Left kidney (tissue), 8 donors: ENCODE measurements at places on chromosomes 2 and 18. TPM values are rescaled to one million over a fixed set of nuclear protein-coding genes. Genes with fewer than 3 reads are reported as not detected.

Gene GALNT3
- 20.2 TPM for polyA plus RNA-seq

DNA sequence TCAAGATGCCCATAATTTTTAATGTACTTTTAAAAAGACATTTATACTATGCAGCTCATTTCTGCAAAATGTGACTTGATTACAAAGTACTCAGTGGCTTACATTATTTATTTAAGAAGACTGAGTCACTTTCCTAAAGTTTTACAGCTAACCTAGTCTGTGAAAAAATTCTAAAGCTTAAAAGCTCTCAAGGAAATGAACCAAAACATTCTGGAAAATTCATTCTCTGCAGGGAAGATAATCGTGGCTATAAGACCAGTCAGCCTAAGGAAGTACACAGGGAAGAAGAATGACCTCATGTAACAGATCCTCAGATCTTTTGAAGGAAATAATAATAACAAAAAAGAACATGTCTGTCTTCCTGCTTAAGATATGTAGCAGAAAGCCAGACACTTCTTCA lies 232.1 kb upstream of the STK17B start:
- no peak for DNase-seq

Gene ANKRD30B
- 0.62 TPM for polyA plus RNA-seq

GRCh38 chr2:23523373-23524260 lies 138.6 kb downstream of the KLHL29 start:
- DNase-seq, result no peak

Gene ANKRD62
- polyA plus RNA-seq, result 0.10 TPM

DNA sequence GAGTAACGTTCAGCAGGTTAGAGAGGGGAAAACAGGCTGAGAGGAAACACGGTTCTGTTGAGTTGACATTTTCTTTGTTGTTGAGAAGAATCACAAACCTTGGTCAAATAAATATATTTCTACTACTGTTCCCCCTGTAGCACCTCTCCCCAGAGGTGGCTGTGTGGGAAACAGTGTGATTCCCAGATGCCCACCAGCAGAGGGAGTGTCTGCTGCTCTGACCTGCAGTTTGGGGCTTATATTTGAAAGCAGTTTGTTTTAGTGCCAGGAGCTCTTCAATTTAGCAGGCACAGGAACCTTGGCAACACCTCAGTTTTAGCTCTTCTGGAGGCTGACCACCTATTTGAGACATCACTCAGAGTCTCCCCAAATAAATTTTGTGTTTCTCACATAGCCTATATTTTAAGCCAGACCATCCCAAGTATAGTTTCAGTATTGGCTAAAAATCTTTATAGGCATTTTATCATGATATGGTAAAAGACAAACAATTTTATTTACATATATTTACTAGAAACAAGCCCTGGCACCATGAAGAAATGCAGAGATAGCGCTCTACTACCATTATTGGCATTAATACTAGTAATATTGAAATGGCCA lies 75.7 kb downstream of the PIK3C3 start:
- DNase-seq, result no peak

Gene ARHGAP15
- 3.7 TPM for polyA plus RNA-seq

Gene CD207
- not detected for polyA plus RNA-seq

DNA sequence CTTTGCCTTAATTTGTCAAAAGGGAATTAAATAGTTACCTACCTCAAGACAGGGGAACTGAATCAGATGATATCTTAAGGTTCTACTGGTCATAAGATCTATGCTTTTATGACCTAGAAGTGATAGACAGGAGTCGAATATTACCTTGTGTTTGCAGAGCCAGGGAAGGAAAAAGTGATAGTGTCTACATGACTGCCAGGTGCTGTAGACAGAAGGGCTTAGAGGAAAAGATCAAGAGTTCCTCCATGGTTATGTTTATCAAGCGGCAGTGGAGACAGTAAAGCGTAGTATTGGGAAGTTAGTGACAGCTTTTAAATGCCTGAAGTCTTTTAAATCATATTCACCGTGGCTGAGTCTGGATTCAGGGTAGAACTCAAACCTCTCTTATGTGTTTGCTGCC lies 11.9 kb downstream of the CRIM1 start:
- no peak for DNase-seq

Gene GREB1
- 22.5 TPM for polyA plus RNA-seq

- DNase-seq, result peak; percentile 6
Observed at GRCh38 chr2:159677654-159678053, 34.7 kb upstream of the MARCHF7 start.

DNA sequence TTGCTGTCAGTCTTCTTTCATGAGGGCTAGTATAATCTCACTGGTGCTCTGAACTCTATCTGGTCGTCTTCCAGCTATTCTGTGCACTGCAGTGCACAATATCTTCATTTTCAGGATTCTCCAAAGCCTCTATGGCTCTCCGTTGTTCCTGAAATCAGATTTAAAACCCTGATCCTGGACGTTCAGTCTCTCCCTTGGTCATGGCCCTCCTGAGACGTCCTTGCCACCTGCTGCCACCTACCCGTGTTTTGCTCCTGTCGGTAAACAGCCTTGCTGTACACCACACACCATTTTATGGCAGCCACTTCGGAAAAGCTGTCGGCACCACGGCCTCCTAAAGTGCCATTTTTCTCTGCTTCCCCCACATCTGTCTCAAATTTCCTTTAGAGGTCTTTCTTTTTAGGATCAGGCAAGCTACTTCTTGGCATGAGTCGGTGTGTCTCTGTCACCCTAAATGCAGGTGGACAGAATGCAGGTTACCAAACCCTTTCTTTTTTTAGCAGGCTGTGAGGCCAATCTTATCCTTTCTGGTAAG lies 170.0 kb downstream of the HRH4 start:
- DNase-seq, result peak; percentile 10

DNA sequence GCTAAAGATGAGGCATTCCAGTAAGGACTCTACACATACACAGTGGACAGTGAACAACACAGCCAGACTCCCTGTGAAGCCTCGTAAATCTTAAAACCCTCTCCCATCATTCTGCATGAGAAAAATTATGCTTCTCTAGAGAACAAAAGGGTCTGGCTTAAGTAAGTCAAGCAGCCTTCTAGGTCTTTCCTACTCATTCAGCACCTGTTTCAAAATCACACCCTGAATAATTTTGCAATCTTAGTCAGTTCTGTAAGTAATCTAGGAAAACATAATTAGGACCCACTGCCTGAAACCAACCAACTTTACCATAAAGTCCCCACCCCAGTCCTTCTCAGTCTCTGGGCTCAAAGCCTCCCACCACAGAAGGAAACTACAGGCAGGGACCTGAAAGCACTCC lies 19.7 kb downstream of the IAH1 start:
- no peak for DNase-seq

- DNase-seq, result no peak
Observed at GRCh38 chr2:142286618-142287017, 155.8 kb upstream of the LRP1B start.

Gene IL1RL1
- polyA plus RNA-seq, result 0.48 TPM

DNA sequence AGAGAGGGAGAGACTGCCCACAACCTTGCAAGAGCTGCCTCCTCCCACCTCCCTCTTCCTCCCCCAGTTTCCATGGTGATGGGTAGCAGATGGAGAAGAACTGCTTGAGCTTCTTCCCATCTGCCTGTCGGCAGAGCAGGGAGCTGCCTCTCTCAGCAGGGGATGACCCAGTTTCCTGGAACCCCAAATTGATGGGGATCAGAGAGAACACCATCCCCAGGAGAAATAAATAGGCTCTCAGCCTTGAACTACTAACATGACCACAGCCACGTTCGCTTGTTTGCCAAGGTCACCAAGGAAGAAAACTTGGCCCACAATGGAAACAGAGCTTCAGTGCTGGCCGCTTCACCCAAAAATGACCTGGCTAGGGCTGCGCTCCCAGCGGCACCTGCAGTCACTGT lies 82.2 kb downstream of the ADD2 start:
- DNase-seq, result no peak

Gene ZAP70
- 2.2 TPM for polyA plus RNA-seq

Gene CCDC102B
- 8.8 TPM for polyA plus RNA-seq

Gene IMPA2
- 94.5 TPM for polyA plus RNA-seq

Gene SCG2
- polyA plus RNA-seq, result 0.75 TPM

DNA sequence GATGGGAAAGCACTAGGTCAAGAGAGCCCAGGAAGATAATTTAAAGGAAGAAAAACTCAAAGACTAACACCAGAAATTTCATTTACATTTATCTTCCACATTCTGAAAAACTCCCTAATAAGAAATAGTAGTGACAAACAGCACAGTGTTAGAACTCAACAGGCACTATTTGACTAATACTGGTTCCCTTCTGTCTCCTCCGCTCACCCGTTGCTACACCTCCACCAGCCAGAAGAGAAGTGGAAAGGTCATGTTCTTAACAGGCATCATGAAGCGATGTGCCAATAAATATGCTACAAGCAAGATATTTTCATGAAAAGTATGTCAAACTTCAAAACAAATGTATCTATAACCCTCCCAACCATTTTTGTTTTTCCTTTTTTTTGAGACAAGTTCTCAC lies 5.7 kb downstream of the ROCK1 start:
- no peak for DNase-seq

GRCh38 chr2:119216994-119217393 lies 6.6 kb upstream of the STEAP3 start:
- DNase-seq, result no peak

Gene SPP2
- polyA plus RNA-seq, result not detected

Gene ALPP
- not detected for polyA plus RNA-seq

- no peak for DNase-seq
Observed at GRCh38 chr2:10501980-10502802, 54.1 kb upstream of the ODC1 start.

DNA sequence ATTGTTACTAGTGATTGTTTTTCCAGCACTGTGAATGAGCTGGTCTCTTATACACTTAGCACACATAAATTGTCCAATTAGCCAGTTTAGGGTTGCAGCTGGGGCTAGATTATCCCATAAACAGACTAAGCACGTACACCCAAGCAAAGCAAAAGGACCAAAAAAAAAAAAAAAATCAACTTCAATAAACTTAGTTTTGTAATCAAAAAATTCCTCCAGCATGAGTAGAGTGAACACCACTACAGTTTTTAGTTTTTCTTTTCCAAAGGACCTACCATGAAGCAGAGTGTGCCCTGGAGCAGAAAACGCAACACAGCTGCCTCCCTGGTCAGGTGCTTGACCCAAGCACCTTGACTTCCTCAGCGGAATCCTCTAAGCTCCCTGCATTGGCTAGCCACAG lies 249.4 kb upstream of the SLC14A2 start:
- DNase-seq, result no peak

GRCh38 chr2:111194835-111195621 lies 74.3 kb downstream of the BCL2L11 start:
- no peak for DNase-seq
